Left renal cortex interstitium (tissue), 4 donors: ENCODE measurements at places on chromosomes 3 and 15.

DNA sequence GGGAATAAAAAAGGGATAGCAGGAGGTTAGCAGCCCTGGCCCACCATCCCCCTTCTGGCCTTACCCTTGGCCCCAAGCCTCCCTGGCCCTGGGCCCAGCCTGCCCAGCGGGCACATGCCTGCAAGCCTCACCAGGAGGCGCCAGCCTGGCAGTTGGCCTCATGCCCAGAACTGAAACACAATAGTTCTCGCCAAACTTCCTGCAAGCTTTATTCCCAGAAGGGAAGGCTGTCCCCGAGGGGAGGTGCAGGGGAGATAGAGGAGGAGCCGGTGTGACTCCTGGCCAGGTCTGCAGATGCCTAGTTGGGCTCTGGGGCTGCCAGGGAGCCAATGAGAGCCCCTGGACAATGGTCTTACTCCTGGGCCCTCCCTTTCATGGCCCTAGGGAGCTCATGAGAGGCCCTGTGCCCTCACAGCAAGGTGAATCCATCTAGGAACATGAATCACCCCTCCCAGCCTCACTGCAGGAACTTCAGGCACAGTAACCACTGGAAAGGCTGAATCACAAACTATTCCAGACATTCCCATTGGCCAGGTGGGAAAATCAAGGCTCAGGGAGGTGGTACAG is 4.0 kb downstream of the CCDC33 start:
- DNase-seq, result no peak

GRCh38 chr3:5153074-5153473 is 31.0 kb downstream of the ARL8B start:
- no peak for DNase-seq

DNA sequence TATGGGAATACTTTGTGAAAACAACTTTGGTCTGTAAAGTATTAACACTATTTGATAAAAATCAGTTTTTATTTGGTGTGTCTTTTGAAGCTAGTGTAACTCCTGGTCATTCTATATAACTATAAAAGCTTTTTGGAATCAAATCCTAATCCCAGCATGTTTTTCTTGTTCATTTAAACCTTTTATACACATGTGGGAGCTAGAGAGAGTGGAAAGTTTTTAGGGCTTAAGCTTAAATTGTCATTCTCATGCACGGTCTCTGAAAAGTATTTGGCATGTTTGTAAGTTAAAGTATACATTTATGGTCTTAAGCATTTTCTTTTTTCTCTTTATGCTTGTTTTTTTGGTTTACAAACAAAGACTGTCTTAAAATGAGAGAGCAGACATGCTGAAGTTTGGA is 83.4 kb upstream of the RARB start:
- DNase-seq, result no peak

DNA sequence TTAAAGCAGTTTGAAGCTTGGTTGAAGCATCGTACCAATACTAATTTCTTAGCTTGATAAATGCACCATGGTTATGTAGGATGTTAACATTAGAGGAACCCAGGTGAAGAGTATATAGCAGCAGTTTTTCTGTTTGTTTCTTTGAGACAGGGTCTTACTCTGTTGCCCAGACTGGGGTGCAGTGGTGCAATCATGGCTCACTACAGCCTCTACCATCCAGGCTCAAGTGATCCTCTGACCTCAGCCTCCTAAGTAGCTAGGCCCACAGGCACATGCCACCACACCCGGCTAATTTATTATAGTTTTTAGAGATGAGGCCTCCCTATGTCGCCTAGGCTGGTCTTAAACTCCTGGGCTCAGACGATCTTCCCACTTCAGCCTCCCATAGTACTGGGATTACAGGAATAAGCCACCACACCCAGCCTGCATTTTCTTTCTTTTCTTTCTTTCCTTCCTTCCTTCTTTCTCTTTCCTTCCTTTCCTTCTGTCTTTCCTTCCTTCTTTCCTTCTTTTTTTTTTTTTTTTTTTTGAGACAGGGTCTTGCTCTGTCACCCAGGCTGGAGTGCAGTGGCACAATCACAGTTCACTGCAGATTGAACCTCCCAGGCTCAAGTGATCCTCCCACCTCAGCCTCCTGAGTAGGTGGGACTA is 6.1 kb downstream of the PEAK1 start:
- DNase-seq, result no peak

GRCh38 chr15:88303395-88303794 is 46.9 kb upstream of the NTRK3 start:
- DNase-seq, result no peak

DNA sequence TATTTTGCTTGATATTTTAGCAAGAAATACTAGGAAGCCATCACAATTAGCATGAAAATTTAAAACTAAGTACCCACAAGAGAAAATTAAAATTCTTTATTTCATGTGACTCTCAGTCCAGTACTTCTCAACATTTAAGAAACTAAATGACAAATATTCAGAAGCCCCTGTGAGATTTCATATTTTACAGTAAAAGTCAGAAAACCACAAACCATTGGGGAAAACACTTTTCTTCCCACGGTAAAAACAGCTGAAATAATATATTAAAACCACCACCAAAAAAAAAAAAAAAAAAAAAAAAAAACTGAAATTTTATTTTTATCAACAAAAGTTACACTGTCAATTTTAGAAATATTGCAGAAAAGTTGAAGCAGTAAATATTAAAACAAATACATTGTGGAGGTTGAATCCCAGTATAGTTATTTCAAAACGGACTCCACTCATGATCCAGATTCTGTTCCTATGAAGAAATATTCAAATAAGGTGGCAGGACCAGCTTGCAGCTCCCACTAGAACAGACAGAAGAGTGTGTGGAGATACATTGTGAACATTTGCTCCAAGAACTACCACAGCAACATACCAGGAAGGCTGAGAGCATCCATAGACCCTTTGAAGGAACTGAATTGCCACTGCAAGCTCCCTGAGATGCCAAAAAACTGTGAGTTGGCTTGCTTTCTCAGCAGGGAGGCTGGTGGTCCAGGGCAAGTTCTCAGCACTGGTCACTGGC is 308.2 kb downstream of the CTNNB1 start:
- DNase-seq, result no peak

DNA sequence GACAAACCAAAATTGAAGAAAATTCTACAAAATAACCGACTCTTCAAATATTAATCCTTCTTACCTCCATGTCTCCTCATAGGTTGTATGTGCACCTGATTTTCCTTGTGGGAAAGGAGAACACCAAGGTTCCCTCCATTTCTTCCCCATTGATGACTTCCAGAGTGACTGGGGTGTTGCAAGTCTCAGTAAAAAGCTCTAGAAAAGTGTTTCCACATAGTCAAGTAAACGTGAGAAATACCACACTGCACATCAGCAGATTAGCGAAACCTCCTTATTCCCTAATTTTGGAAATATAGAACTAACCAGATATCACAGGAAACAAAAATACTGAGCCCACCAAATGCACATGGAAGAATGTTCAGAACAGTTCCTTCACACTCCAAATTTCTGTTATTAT is 4.9 kb upstream of the RPN1 start:
- DNase-seq, result no peak

DNA sequence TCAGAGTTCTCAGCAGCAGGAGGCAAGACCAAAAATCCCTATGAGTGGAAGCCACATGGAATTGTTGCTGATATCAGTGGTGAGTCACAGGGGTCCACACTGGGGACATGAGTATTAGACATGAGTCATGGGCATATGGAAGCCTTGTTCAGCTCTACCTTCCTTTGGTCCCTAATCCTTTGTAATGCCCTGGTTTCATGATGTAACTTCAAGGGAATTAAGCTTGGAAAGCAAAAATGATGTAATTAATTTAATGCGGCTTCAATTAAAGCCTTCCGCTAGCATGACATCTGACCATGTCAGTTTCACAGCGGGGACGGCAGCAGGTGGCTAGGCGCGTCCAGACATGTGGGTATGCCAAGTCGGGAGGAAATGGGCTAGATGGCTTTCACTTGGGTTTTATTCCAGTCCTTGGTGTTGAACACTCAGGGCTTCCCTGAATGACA is 176.1 kb upstream of the RGMA start:
- no peak for DNase-seq

DNA sequence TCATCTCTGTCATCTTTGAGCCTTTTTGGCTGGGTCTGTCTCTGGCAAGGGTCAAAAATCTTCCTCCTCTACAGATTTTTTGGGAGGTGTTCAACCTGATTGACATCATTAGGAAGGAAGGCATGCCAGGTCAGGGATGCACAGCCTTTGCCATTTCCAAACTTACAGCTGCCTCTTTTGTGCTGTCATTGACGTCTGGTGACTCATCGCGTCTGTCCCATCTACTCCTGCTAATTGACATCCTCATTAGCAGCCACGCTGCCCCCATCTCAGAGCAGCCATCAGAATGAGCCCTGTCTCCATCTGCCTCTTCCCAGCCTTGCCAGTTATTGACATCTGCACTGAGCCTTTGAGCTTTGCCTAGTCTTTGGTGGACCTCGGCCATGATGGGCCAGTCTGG is 53.0 kb downstream of the PDIA5 start:
- no peak for DNase-seq

DNA sequence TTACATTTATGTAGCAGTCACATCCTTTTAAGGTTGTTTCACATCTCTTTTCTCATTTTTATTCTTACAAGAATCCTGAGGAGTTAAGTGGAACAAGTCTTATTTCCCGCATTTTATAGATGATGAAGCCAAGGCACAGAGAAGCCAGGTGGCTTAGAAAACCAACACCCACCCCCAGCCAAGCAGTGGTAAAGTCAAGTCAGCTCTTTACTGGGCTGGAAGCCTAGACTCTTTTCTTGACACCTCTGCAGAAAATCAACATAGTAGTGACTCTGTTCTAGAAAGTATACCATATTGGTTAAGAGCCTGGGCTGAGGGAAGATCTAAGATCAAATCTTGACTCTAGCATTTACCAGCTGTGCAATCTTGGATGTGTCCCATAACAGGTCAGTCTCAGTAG is 195.7 kb downstream of the KCNAB1 start:
- no peak for DNase-seq
